ENCODE measurements at places on chromosomes 5 and 9.

GRCh38 chr9:133863257-133863592 is 125.1 kb upstream of the SARDH start:
- DNase-seq: no peak

- no peak for DNase-seq
Measured at GRCh38 chr5:79255786-79256557, 20.0 kb downstream of the JMY start.

GRCh38 chr5:36944607-36945225 is 68.1 kb downstream of the NIPBL start:
- DNase-seq: peak; percentile 62

DNA sequence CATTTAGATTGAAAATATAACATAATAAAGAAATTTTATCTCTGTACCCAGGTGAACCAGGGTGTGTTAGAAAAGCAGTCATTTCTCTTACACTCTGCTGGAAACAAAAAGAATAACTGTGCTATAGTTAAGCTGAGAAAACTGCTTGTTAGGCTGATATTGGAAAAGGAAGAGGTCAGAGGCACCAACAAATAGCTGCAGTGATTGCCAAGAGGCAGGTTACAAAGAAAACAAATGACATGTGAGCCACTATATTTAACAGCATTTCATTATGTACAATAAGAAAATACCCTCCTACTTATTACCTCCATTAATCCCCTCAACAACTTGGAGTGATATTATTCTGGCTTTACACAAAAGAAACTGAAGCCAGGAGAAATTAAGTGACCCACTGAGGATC is 607.9 kb upstream of the TLE4 start:
- DNase-seq: no peak

- DNase-seq: no peak
Measured at GRCh38 chr5:115050866-115051265, 118.8 kb downstream of the TRIM36 start.

DNA sequence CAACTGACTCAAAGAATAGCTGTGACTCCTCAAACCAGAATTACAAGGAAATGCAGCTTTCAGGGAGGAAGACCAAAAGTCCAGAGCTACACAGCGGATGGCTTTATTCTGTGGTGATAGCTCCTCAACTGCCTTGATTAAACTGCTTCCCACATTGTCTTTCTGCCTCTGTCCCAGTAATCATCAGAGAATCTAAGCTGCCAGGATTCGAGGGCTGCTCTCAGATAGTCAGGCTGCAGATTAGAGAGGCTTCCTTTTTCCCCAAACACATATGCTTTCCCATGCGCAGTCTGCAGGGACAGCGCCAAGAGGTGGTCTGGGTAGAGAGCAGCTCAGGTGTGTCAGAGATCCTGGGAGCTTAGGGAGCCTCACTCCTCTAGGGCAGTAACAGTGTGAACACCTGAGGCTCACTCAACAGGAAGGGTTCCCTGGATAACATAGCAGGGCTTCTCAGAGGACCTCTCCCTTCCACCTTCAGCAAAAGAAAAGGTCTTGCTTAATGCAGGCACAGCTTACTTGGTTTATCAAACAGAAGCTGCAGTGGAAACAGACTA is 439.9 kb upstream of the TLE4 start:
- no peak for DNase-seq

DNA sequence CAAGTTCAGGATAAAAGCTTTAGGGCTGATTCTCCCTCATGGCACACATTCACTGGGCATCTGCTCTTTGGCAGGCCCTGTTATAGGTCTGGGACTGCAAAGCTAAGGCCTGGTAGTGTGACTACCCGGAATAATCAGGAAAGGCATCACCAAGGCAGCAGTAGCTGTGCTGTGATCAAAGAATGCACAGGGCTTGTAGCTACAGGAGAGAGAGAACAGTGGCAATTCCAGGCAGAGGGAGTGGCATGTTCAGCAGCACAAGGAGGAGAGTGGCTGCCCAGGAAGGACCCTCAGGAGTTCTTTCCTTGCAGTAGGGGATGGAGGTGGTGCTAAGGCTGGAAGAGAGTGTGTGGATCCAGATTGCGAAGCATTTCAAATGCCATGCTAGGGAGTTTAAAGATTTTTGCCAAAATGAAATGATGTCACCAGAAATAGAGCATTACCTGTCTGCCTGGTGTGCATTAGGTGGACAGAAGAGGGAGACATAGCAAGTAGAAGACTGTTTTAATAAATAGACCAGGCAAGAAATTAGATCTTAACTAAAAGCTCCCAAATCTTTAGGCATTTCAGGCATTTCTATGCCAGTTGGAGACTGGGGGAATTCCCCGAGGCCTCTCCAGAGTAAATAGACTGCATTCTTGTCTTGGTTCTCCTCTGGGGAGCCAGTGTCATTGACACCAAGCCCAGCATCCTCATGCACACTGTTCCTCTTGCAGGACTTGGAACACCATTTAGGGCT is 69.1 kb downstream of the GPR21 start:
- DNase-seq: no peak

DNA sequence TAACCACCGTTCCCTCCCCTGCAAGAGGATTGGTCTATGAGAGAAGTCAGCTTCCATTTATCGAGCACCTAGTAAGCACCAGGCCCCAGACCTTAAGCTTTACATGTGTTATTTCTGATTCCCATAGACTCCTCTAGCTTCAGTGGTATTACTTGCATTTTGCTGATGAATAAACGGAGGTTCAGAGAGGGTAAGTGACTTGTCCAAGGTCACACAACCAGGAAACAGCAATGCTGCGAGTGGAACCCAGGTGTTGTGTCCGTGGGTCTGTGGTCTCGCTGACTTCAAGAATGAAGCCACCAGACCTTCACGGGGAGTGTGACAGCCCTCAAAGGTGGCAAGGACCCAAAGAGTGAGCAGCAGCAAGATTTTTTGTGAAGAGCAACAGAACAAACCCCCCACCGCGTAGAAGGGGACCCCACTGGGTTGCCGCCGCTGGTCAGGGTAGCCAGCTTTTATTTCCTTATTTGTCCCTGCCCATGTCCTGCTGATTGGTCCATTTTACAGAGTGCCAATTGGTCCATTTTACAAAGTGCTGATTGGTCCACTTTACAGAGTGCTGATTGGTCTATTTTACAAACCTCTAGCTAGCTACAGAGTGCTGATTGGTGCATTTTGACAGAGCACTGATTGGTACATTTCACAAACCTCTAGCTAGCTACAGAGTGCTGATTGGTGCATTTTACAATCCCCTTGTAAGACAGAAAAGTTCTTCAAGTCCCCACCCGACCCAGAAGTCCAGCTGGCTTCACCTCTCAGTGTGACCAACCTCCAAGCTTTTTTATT is 29.1 kb upstream of the KCNIP1 start:
- DNase-seq: no peak

Data from CD4-positive, alpha-beta T cell treated with Interleukin-12 subunit alpha and Interleukin-12 subunit beta, for 1 hour (primary cell).